Naive thymus-derived CD4-positive, alpha-beta T cell (primary cell): ENCODE measurements at places on chromosomes 11 and 22.

DNA sequence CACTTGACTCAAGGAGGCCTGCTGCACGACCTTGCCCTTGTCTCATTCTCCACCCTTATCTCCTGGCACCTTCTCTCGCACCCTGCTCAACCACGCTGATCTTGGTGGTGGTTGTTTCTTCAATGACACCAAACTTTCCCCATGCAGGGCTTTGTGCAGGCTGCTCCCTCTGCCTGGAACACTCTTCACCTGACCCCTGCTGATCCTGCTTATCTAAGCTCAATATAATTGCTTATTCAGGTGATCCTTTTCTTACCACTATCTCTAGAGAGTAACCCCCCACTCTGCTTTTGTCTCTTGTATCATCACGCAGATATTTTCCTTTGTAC, 604.4 kb downstream of the BUD13 start:
- DNase-seq: no peak

GRCh38 chr11:1138097-1138496, 19.7 kb upstream of the MUC5AC start:
- no peak for DNase-seq

DNA sequence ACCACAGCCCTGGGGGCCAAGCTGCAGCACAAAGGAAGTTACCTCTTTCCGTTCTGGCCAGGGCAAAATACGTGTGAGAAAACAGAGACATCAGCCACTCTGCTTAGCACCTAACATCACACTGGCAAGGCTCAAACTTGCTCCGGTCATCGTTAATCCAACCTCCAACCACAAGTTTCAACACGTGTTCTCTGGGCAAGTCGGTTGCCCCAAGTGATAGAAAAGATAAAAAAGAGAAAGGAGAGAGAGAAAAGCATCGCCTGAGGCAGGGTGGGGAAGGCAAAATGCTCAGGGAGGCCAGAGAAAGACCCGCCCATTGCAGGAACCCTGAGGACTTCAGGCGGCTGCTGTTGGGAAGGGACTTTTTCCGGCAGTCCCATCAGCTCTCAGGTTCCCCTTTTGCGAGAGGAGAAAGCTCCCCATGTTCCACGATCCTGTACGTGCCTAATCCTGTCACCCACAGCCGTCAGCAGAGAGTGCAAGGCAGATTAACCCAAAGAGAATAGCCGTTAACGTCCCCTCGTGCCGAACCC, 18.5 kb upstream of the B4GALNT4 start:
- DNase-seq: no peak

GRCh38 chr22:35197071-35197470, 60.2 kb upstream of the HMGXB4 start:
- no peak for DNase-seq

GRCh38 chr11:12927221-12927620, 81.9 kb upstream of the RASSF10 start:
- no peak for DNase-seq

DNA sequence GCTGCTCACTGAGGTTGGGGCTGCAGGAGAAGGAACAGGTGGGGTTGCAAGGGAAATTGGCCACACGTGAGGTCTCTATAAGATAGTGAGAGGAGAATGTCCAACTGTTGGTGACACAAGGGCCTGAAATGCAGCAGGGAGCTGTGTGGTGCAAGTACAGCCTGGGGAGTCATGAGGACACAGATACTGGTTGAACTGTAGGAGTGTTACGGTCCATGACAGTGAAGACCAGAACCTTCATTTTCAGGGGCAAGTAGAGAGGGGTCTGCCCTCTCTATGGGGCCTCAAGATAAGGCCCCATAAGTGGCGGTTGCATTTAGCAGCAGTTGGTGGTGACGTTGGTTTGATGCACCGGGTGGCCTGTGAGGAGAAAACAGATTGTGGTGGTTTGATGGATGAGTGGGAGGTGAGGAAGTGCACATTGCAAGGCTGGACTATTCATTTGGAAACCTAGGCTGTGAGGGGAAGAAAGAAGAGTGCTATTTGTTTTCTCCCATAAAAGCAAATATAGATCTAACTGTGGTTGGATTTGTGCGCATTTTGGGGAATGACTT, 39.4 kb downstream of the MICAL2 start:
- peak; percentile 64 for DNase-seq

DNA sequence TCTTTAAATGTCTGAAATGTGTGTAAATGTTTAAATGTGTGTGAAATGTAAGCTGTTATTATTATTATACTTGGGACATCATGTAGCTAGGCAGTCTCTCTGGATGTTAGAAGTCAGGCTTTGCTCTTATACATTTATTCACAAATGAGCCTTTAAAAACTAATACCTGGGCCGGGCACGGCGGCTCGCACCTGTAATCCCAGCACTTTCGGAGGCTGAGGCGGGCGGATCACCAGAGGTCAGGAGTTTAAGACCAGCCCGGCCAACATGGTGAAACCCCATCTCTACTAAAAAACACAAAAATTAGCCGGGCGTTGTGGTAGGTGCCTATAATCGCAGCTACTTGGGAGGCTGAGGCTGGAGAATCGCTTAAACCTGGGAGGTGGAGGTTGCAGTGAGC, 21.7 kb upstream of the CTTN start:
- no peak for DNase-seq

- no peak for DNase-seq
Measured at GRCh38 chr11:128627666-128628324, 40.4 kb upstream of the ETS1 start.

DNA sequence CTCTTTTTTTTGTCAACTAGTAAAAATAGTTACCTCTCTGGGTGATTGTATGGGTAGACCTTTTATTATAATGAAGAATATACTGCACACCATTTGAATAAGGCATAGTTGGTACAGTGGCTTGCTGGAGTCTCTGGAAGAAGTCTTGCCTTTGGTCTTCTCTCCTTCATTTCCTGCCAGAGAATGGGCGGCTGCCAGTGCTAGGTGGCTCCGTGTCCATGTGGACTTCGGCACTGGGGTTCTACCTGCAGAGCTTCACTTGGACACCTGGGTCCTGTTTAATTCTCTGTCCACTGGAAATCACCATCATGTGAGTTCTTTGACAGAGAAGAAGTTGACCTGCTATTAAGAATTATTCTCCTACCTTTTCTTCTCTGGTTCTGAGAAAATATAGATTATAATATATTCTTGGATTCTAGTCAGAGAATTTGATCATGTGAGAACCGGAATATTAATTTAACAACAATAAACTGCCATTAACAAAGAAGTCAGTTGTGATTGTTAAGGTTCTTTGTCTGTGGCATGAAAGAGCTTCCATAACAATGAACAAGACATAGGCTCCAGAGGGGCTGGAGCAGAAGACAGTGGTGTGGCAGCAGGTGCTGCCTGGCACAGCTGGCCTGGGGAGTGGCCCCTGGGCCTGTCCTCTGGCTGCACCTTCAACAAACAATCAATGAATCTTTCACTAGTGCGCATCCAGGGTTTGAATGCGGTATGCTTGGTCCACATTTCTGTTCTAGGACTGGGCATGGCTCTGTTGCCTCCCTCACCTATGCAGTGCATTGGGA, 77.5 kb downstream of the PPFIBP2 start:
- no peak for DNase-seq

- DNase-seq: peak; percentile 88
Measured at GRCh38 chr22:25447686-25448434, 116.6 kb upstream of the GRK3 start.

- no peak for DNase-seq
Measured at GRCh38 chr11:65500387-65501185, 1.7 kb downstream of the MALAT1 start.

GRCh38 chr11:77144857-77145428, 16.9 kb downstream of the MYO7A start:
- no peak for DNase-seq

GRCh38 chr11:128695539-128696221, 1.8 kb downstream of the FLI1 start:
- DNase-seq: peak; percentile 39

DNA sequence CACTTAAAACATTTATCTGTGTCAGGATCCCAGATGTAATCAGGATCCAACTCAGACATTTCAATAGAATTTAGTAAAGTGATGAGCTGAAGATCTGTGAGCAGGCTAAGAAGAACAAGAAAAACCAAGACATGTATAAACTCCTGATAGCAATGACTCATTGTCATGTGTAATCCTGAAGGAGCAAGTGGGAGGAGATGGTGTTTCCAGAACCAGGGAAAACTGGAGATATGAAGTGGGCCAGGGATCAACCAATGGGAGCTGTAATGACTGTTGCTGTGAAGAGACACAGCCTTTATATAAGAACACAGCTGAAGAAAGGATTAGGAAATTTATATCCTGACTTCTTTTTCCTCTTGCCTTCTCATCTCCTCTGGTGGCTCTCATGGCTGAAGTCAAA, 682.5 kb upstream of the ARHGAP42 start:
- no peak for DNase-seq

GRCh38 chr11:35624316-35624715, 6.1 kb downstream of the FJX1 start:
- DNase-seq: no peak

GRCh38 chr22:50734986-50735738, 2.8 kb upstream of the ACR start:
- no peak for DNase-seq

- no peak for DNase-seq
Measured at GRCh38 chr11:80559942-80560341, 1119.1 kb upstream of the TENM4 start.

DNA sequence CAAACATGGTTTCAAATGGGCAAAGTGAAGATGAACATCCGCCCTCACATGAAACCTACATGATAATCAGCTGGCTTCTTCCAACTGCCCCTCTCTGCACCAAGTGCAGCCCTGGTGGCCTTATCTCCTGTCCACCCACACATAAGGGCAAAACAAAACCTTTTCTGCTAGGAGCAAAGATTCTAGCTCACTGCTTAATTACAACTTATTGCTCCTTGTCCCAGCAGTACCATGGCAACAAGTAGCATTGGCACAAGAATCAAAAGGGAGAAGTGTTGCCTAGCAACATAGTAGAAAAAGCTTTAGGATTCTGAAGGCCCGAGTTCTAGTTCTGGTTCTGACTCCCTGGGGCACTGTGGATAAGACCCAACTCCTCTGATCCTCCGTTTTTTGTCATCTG, 68.7 kb upstream of the BMAL1 start:
- no peak for DNase-seq
